AG04449 (cell line): ENCODE measurements at places on chromosomes 4 and X.

- no peak for DNase-seq
Observed at GRCh38 chrX:128897621-128898020, 625.7 kb downstream of the SMARCA1 start.

DNA sequence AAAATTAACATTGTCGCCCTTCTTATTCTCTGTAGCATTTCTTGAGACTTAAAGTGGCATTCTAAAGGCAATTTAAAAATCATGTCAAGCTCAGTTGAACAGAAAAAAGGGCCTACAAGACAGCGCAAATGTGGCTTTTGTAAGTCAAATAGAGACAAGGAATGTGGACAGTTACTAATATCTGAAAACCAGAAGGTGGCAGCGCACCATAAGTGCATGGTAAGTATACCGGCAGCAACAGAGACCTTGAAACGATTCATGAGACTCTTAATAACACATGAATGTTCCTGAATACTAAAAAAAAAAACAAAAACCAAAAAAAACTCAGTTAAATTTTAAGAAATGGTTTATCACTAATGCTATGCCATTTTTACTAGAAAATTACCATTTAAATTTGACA, 82.4 kb upstream of the HPRT1 start:
- peak; percentile 5 for DNase-seq

DNA sequence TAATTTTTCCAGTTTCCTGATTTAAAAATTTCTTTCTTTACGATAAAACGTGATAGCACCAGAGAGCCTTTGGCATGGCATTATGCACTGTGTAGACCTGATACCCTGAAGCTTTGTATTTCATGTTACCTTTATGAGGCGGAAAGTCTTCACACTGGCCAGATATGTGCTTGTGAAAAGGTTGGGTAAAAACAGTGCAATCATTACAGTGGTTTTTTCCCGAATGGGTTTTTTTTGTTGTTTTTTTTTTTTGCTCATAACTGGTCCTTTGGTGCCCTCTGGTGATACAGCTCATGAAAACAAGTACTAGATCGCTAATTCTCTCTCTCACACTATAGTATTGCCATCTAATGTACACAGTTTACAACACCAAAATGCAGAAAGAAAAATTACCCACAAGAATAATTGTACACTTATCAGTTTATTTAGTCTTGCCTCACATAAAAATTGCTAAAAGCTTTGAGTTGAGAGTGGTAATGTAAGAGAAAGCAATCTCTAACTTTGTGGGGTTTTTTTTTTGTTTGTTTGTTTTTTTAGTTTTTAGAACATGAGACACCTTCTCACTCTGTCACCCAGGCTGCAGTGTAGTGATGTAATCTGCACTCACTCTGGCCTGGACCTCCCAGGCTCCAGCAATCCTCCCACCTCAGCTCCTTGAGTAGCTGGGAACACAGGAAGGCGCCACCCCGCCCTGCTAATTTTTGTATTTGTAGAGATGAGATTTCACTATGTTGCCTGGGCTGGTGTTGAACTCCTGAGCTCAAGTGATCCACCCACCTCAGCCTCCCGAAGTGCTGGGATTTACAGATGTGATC, 21.3 kb downstream of the SPCS3 start:
- DNase-seq, result no peak

- DNase-seq, result no peak
Observed at GRCh38 chr4:82851885-82852750, 38.8 kb downstream of the SEC31A start.

GRCh38 chr4:139020384-139020783, 4.8 kb downstream of the NOCT start:
- DNase-seq, result no peak

GRCh38 chr4:6620891-6621555, 19.5 kb upstream of the MRFAP1 start:
- no peak for DNase-seq

- DNase-seq, result no peak
Observed at GRCh38 chrX:2928191-2928582, 952 bp downstream of the ARSD start.

DNA sequence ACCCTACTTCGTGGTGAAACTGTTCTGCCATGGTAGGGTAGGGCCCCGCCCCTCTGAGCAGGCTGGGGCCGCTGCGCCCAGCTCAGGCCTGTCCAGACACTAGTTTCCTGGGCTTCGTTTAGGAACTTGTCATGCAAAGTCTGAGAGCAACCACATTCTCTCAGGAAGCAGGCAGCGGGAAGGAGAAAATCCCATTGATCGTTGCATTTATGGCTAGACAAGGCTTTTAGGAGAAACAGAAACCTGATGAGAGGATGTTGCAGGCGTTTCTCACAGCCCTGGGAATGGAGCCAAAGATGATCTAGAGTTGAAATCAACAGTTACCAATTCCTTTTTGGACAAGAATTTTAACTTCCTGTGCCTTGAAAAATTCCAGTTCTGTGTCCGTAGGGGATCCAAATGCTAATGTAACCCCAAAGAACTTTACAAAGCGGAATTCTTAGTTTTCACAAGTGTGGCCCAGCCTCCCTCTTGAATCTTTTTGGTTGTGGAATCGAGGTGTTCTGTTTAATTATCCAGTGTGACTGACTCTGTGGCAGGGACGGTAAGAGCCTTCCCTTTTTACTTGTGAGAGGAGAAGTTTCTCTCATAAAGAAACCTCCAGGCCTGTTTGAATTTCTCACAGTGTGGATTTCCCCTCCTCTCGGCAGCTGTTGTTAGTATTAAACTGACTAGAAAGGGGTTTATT, 4.5 kb upstream of the CXCL9 start:
- peak; percentile 23 for DNase-seq

GRCh38 chr4:142211444-142211843, 575.1 kb downstream of the IL15 start:
- DNase-seq, result no peak

GRCh38 chr4:186445040-186445439, 110.3 kb downstream of the MTNR1A start:
- no peak for DNase-seq

DNA sequence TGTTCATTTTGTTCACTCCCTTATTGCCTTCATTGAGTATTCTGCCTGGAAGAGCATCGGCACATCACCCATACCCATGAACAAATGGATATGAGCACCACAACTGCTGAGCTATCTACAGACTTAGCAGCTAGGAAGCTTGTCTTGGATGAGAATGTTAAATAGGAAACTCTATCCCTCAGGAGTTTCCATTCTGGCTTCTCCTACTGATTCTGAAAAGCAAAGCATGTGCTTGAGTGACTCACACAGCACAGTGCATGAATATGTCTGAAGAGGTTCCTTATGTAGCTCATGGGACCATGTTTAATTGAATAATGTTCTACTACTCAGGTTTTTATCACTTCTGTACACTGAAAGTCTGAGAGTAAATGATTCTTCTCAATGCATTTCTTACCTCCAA, 57.3 kb upstream of the MXRA5 start:
- DNase-seq, result no peak

- DNase-seq, result no peak
Observed at GRCh38 chr4:6391852-6392188, 80.6 kb downstream of the PPP2R2C start.

DNA sequence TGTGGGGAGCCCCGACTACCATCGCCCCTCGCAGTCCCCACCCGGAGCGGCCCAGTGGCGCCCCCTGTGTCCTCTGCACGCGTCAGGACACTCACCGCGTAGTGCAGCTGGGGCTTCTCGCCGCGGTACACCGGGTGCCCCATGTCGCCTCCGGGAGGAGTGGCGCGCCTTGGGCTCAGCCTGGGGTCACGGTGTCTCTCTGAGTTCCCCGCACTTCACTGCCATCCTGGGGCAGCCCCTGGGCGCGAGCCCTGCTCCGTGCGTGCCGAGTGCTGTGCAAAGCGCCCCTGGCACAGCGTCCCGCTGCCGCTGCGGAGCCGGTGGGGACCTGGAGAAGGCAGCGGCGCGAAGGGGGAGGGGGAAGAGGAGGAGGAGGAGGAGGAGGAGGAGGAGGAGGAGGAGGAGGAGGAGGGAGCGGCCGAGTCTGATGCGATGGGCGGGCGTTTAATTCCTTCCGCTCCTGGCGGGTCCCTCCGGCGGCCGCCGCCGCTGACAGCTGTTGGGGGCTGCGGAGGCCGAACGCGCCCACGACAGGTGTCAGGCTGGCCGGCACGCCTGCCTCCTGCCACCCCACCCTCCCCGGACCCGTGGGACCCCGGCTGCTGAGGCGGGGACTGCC, 134.3 kb downstream of the AMELX start:
- DNase-seq, result no peak

DNA sequence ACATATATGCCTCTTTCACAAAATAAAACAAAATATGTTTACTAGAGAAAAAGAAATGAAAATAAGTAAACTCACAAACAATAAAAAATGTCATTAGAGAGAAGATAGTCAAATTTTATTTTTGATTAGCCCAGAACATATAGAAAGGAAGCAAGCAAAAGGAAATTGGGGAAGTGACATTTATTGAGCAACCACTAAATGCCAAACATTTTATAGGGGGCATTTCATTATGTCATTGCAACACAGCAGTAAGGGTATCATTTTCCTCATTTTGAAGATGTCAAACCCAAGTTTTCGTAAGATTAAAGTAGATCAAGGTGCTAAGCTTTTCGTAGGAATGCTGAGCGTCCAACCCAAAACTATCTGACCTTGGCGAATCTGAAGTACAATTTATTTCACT, 1331.5 kb upstream of the PABPC4L start:
- no peak for DNase-seq

GRCh38 chr4:144647095-144647561, 1.2 kb downstream of the HHIP start:
- DNase-seq, result no peak

GRCh38 chr4:72895408-72895807, 174.1 kb downstream of the COX18 start:
- DNase-seq, result no peak

- no peak for DNase-seq
Observed at GRCh38 chrX:1380672-1381233, 11.2 kb downstream of the SLC25A6 start.

- DNase-seq, result no peak
Observed at GRCh38 chrX:10089378-10089795, 67.4 kb upstream of the CLCN4 start.

DNA sequence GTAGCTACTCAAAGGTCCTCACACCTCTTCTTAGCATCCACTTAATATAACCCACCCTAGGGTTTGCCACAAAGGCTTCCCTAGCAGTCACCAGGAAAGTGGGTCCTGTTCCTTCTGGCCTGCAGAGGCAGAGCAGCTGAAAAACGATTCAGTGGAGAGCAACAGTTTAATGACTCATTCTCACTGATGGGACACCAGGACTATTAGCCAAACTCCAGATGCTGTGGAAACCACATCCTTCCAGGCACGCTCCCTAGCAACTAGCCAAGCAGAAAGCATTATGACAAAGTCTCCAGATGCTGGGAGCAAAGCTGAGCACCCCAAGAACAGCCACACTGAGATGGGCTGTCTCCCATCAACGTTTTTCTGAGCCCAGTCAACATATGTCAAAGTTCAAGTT, 30.3 kb upstream of the UTP14A start:
- peak; percentile 19 for DNase-seq
